Stimulated activated CD4-positive, alpha-beta T cell treated with anti-CD3 and anti-CD28 coated beads, Interleukin-1b, Interleukin-23, amount 100 ng/mL, for 24 hours (primary cell): ENCODE measurements at places on chromosomes 13 and 19.

- no peak for DNase-seq
Observed at GRCh38 chr13:98050041-98050466, 92.8 kb upstream of the FARP1 start.

GRCh38 chr13:71464686-71465085 lies 402.3 kb downstream of the DACH1 start:
- no peak for DNase-seq

DNA sequence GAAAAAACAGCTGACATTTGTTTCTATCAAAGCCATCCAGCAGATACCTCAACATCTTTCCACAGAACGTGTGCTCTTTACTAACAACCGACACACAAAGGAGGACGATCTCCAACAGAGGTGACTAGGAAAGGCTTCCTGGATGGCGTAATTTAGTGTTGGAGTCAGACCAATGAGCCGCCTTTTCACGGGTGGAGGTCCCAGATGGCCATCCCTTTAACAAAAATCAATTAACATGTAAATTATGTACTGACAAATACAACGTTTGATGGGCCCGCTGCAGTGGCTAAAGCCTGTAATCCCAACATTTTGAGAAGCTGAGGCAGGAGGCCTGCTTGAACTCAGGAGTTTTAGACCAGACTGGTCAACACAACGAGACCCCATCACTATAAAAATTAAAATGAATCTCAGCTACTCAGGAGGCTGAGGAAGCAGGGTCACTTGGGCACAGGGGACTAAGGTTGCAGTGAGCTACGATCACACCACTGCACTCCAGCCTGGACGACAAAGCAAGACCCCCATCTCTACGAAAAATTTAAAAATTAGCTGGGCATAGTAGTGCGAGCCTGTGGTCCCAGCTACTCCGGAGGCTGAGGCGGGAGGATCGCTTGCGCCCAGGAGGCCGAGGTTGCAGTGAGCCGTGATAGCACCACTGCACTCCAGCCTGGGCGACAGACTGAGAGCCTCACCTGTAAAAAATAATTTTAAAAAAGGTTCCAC lies 1.2 kb upstream of the DPY19L3 start:
- DNase-seq, result no peak

GRCh38 chr13:38854226-38854625 lies 136.4 kb downstream of the STOML3 start:
- no peak for DNase-seq
